ENCODE measurements at places on chromosomes 5 and 9.

DNA sequence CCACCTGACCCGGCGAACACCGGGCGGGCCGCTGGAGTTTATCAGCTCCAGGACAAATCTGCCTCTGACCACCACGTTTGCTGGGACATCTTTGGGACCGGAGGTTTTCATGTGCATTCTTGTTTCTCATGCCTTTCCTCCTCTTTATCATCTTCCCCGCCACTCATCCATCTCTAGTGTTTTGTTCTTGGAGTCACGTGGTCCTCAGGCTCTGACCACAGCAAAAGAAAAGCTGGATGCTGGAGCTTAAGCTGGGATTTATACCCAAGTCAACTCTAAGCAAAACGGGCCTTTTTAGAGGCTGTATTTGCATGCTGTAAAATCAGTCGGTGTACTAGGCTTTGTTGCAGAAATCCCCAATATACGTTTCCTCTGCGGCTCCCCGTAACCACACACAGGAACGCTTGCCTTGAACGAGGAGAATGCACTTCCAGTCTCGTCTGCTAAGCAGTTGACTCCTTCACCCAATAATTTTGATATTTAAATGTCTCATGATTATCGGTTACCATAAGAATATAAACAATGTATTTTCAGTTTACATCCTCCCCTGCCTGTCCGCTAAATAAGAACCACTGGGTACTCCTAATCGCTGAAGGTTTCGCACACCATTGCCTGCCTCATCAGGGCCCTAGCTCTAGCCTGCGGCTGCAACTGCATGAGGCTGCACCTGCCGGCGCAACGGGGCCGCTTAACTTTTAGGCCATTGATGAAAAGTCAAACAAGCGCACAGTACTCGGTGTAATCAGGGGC is 560 bp upstream of the NDUFS6 start:
- DNase-seq = no peak

DNA sequence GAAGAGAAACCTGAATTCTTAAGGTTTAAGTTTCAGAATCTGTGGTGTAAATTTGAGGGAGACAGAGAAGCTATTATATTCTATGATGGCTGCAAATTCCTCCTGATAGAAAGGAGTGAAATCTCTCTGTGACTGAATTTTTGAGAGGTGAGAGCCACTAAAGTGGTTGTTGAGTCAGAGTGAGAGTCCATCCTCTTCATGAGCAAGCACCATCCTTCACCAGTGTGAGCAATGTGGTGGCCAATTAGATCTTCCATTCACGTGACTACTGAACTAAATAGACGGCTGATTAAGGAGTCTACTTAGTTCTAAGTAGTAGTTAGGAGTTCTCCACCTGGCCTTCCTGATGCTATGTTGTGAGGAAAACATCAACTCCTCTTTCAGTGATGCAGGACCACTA is 147.8 kb upstream of the CCNH start:
- no peak for DNase-seq

DNA sequence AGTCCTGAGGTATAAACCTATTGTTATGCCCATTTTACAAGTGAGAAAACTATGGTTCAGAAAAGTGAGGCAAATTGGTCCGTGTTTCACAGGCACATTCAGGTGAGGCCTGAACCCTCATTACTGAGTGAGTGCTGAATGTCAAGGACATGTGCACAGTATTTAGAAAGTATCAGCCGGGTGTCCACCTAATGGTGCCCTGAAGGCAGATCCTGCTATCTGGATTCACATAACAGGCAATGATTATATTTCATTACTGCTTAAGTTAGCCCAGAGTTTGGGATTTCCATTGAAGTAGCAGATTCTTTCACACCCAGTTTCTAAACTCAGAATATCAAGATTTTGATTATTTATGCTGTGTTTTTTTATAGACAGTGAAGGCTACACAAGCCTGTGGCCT is 142.7 kb downstream of the LHFPL2 start:
- DNase-seq = no peak

- no peak for DNase-seq
These were observed 4.5 kb upstream of the EGFL7 start for GRCh38 chr9:136657974-136658848.

- no peak for DNase-seq
These were observed 97.4 kb downstream of the KCTD16 start for GRCh38 chr5:144267961-144268513.

GRCh38 chr5:172766287-172767108 is 4.5 kb downstream of the DUSP1 start:
- no peak for DNase-seq

DNA sequence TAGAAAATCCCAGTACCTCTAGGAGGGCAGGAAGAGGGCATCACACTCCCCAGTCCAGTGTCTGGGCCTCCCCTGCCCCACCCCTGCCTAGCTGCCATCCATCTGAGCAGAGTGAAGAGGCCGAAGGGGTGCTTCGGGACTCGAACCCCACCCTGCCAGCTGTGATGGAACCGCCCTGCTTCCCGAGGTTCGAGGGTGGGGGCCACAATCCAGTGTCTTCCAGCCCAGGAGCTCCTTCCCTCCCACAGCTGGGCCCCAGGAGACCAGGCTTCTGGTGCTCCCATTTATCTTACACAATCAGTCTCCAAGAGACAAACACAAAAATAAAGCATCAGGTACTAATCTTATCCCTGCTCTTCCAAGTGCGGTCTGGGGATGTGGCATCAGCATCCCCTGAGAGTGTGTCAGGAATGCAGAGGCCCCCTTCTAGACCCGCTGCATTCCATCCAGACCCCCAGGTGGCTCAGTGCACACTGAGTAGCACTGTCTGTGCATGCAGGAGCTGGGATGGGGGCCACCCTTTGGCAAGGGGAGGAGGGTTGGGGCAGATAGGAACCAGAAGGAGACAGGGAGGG is 122.8 kb upstream of the TBC1D2 start:
- DNase-seq = no peak

DNA sequence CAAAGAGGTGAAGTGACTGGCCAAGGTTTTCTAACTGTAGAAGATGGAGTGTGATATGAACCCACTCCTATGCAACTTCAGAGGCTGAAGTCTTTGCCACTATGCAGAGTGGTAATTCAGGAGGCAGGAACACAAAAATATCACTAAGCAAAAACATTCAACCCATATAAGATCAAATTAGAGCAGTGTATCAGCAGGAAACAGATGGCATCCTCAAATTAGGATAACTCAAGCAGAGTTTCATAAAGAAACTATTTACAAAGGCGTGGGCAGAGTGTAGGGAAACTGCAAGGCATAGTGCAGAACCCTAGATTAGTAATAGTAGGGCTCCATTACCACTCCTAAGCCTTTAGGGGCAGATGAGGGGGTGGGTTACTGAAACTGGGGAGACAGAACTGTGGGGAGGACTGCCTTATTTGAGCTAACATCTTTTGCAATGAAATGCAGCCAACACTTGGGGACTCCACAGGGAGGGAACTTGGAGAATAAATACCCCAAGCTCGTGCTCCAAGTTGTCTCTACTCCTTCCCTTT is 72.2 kb downstream of the PTTG1 start:
- no peak for DNase-seq

DNA sequence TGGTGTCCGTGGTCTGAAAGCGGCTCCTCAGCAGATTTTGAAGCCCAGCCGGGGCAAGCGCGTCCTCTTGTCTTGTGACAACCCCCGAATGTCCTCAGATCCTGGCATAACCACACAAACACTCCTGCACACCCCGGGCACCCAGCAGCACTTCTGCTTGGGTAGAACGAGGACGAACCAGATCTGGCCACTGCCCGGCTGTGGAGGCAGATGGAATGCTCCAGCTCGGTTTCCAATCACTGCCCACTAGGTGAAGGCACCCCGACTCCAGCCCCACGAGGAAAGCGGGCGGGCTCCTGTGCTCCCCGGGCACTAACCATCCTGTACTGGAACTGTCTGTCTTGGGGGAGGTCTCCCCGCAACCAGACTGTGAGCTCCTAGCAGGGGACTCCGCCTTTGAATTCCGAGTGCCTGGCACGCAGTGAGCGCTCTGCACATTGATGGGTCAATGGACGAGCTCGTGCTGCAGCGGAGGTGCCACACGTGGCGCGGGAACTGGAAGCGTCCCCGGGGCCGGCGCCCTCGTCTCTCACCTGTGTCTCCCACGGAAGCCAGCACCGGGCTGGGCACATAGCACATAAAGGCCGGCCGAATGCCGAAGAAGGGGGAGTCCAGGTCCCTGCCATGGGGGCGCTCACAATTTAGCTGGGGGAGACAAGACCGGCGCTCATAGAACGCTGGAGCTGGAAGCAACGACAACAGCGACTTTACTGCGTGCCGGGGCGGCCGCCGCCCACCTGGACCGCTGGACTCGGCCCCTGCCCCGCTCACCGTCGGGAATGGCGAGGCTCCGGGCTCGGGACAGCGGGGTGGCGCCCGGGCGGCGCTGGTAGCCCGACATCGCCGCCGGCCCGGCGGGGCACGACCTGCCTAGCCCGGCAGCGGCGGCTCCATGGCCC is 608 bp downstream of the ENTR1 start:
- DNase-seq = peak; percentile 22

DNA sequence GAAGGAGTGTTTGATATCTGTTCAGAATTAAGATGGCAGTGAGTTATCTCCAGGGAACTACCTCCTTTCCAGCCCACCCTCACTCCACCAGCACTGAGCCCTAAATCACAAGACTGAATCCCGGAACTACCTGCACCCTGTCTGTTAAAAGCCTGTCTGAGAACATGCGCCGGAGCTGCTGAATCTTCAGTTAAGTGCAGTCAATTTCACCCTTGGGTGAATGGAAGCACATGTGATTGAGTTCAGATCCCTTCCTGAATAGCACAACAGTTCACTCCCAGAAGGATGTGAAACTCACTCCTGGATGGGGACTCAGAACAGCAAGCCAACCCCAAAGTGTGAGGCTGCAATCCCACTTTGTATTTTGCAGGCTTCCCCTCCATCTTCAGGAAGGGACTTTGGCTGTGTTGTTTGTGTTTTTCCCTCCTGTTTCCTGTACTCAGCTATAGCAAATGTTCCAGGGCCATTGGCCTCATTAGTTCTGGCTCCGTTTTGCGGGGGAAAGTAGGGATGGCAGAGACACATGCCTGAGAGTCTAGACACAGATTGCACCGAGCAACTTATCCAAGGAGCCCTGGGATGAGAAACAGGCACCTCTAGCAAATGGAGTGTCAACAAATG is 43.4 kb downstream of the DPYSL3 start:
- no peak for DNase-seq

- no peak for DNase-seq
These were observed 355.0 kb upstream of the PANK3 start for GRCh38 chr5:168934169-168934568.

GRCh38 chr5:75666801-75667200 is 50.4 kb downstream of the POC5 start:
- DNase-seq = no peak

DNA sequence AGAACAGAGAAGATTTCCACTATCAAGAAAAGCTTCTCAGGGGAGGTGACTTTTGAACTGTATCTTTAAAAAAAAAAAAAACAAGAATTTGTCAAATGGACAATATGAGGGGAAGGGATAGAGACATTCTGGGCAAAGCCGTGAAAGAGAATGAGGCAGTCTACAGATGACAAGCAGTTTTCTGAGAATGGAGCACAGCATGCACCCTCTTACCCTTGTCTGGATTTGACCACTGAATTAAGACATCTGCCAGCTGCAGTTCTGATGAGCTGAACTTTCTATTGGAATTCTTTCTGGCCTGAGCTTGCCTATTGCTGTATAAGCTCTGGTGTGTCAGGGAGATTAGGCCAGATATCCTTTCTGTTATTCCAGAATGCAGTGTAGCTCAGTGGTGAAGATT is 10.3 kb upstream of the RANBP3L start:
- DNase-seq = no peak

DNA sequence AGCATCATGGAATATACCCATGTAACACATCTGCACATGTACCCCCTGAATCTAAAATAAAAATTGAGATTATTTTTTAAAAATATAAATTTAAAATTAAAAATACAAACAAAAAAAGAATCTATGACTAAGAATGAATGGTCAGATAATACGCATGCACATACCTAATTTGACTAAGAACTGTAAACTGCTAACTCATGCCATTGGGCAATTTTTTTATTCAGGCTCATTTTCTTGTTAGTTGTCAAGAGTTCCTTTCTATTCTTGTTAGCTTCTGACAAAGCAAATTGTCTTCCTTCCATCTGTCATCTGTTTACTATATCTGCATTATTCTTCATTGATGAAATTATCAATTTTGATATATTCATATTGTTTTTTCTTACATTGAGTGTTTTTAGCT is 69.5 kb upstream of the HAND1 start:
- no peak for DNase-seq

- DNase-seq = no peak
These were observed 259.0 kb upstream of the ADRA1B start for GRCh38 chr5:159657298-159657697.

- no peak for DNase-seq
These were observed 1.1 kb downstream of the GRM6 start for GRCh38 chr5:178993955-178994579.

DNA sequence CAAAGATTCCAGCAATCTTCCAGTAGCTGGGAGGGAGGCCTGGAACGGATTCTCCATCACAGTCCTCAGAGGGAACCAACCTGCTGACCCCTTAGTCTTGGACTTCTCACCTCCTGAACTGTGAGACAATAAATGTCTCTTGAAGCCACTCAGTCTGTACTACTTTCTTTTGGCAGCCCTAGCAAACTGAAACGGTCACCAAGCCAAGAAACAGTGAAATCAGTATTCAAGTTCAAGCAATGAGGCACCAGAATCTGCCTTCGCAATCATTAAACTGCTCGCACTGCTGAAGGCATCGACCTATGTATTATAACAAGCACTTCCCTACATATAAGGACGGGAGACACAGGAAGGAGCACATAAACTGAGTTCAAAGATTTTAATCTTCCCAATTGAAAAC is 120.6 kb upstream of the PUM3 start:
- DNase-seq = no peak

DNA sequence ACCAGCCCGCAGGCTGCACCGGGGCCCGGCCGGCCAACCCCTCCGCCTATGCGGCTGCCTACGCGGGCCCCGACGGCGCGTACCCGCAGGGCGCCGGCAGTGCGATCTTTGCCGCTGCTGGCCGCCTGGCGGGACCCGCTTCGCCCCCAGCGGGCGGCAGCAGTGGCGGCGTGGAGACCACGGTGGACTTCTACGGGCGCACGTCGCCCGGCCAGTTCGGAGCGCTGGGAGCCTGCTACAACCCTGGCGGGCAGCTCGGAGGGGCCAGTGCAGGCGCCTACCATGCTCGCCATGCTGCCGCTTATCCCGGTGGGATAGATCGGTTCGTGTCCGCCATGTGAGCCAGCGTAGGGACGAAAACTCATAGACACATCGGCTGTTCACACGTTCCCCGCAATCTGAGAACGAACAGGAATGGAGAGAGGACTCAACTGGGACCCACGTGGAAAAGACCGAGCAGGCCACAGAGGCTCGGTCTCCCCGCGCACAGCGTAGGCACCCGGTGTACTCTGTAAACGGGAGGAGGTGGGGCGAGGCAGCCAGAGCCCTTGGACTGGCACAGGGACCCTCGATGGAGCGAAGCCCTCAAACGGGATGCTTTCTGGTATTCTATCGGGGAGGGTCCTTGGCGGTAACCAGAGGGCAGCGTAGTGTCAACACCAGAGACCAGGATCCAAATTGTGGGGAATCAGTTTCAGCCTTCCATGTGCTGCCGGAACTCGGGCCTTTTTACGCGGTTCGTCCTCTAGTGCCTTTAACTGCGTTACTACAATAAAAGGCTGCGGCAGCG is 1.9 kb downstream of the FOXE1 start:
- no peak for DNase-seq

- DNase-seq = no peak
These were observed 494 bp upstream of the CXXC5 start for GRCh38 chr5:139647506-139648204.

GRCh38 chr9:69204849-69205248 is 30.8 kb downstream of the TJP2 start:
- DNase-seq = no peak
